ENCODE measurements at places on chromosomes 7 and 10. TPM values are rescaled to one million over a fixed set of nuclear protein-coding genes. Genes with fewer than 3 reads are reported as not detected.

C10orf105 gene
- total RNA-seq: 0.22 TPM

FBXL13 gene
- total RNA-seq: 0.55 TPM

KMT2E gene
- total RNA-seq: 72.4 TPM

SFTPA1 gene
- total RNA-seq: not detected

TSPAN12 gene
- 7.2 TPM for total RNA-seq

CYP26A1 gene
- not detected for total RNA-seq

ATRNL1 gene
- total RNA-seq: 0.74 TPM

BLOC1S2 gene
- 30.4 TPM for total RNA-seq

WEE2 gene
- total RNA-seq: not detected

- peak; percentile 24 for DNase-seq
Measured at GRCh38 chr7:73518470-73518869, 3.6 kb downstream of the BAZ1B start.

GRCh38 chr7:151925446-151926335 is 30.6 kb upstream of the GALNTL5 start:
- peak; percentile 88 for DNase-seq

DNA sequence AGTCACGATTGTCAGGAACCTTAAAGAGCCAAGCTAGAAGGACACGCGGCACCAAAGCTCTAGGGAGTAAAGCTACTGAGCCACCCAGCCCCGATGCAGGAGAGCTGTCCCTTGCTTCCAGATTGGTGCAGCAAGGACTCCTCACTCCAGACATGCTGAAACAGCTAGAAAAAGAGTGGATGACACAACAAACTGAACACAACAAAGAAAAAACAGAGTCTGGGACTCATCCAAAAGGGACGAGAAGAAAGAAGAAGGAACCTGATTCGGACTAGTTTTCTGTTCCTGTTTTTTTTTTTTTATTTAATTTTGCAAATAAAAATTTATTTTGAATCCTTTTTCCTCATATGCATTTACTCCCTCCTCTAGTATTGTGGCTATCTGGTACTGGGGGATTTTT is 11.4 kb upstream of the HKDC1 start:
- DNase-seq: no peak

DNA sequence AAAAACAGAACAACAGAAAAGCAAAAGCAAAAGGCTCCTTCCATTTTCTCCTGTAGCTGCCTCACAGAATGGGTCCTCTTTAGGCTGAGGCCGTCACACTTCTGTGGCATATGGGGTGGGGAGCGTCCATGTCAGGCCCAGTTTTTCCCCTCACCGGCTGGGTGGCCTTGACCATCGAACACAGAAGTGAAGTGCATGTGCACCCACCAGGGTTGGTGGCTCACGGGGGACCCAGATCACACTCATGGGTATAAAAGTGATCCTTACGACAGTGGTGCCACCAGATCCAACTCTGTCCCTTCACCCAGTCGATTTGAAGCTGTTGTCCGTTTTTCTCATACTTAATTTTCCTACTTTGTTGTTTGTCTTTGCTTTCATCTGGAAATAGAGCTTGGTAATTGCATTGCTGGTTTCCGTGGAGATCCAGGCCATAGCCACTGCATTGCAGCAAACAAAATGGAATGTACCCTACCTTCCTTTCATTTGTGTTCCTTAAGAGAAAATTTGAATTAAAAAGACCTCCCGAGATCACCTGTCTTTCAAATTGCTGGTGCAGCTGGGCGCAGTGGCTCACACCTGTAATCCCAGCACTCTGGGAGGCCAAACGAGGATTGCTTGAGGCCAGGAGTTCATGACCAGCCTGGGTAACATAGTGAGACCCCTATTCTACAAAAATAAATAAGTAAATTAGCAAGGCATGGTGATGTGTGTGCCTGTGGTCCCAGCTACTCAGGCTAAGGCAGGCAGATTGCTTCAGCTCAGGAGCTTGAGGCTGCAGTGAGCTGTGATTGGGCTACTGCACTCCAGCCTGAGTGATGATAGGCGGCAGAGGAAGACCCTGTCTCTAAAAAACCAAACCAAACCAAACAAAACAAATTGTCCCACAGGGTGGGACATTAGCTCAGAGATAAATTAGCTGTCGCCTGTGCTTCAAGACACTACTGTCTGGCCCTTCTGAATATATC is 10.7 kb upstream of the GJD4 start:
- DNase-seq: no peak

DNA sequence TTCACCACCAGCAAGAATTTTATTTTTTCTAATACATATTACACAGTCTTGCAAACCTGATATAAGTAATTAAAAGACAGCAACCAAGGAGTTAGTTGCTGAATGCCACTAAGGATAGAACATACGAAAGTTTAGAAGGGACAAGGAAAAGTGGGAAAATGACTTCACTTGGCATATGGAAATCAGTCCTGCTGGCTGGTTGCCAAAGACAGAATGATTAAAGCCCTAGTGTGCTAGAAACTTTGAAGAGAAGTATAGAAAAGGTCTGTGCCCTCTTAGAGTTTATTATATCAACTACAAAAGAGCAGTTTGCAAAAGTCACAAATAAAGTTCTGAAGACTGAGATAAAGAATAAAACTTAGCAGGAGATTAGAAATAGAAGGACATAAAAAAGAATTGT is 5.8 kb upstream of the YAE1 start:
- no peak for DNase-seq

DNA sequence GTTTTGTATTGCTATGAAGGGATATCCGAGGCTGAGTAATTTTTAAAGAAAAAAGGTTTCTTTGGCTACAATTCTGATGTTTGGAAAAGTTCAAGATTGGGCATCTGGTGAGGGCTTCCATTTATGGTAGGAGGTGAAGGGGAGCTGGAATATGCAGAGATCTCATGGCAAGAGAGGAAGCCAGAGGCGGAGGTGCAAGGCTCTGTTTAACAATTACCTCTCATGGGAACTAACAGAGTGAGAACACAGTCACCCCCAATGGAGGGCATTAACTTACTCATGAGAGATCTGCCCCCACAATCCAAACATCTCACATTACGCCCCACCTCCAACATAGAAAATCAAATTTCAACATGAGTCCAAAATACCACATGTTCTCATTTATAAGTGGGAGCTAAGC is 62.0 kb downstream of the AKR1D1 start:
- no peak for DNase-seq

DNA sequence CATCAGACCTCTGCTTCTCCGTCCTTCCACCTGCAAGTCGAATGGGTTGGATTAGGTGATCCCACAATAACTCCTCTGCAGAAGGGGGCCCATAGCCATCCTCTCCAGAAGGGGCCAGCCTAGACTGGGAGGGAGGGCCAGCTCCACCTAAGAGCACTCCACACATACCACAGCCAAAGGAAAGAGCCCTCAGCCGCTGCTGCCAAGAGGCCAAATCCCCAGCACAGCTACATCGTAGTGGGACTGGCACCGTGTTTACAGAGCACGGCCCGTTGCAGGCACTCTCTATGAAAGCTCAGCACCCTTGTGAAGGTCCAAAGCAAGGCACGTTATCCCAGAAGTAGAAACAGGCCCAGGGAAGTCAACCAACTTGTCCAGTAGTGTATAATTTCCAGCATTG is 5.4 kb downstream of the KCNH2 start:
- DNase-seq: no peak

- DNase-seq: no peak
Measured at GRCh38 chr7:37068038-37068437, 343.7 kb upstream of the AOAH start.

DNA sequence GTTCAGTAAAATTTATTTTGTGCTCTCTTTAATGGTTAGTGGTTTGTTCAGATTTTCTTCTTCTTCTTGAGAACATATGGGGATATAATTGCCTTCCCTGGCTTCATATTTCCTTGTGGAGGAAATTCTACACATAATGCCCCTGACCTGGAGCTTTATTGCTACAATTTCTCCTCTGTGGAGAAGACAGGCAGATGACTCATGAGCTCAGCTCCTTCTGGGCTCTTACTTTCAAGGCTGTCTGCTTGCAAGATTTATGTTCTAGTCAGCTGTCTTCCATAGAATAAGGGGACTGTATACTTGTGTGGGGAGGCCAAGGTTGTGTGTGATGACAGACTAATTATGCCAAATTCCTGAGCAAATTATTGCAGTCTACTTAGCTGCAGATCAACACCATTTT is 1.6 kb downstream of the LRRD1 start:
- no peak for DNase-seq

- no peak for DNase-seq
Measured at GRCh38 chr7:111729483-111729882, 167.2 kb upstream of the IMMP2L start.

DNA sequence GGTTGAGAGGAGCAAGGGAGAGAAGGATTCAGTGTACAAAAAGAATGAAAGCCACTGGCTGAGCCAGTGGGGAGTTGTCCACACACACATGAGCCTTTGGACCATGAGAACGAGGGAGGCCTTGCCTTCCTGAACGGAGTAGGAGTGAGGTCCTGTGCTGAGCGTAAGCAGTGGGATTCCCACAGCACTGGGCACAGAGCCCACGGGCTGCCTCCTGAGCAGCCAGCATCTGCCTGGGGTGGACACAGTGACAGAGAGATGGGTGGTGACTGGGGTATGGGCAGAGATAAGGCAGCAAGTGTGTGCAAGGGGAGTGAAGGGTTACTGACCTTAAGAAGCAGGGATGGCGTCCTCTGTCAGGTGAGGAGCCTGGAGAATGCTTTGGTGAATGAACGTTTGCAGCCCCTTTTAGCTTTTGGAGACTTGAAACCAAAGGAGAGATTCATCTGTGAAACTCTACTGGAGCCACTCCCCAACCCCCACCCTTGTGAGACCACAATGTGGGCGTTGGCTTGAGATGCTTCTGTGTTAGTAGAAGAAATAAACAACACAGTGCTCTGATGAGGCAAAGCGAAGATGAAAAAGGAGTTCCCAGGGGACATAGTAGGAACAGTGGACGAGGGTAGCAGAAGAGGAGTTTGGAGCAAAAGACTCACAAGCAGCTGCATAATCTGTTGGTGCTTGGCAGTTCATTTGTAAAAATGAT is 56.5 kb downstream of the FIGNL1 start:
- DNase-seq: no peak

GRCh38 chr10:95431900-95432342 is 129.2 kb downstream of the SORBS1 start:
- no peak for DNase-seq

DNA sequence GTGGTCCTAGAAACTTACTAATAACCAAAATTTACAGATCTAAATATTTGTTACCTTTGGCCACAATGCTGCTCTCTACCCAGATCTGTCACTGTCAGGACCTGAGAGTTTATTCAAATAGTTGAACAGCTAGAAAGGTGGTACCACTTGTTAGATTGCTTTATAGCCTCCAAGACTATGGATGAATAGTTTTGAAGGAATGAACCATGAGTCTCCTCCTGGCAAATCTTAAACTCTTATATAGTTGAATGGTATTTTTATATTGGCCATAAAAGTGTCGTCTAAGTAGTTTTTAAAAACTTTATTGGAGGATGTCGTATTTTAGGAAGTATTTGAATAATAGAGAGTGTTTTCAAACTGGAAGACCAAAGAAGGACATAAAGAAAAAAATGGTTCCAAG is 178.7 kb downstream of the AHR start:
- no peak for DNase-seq

DNA sequence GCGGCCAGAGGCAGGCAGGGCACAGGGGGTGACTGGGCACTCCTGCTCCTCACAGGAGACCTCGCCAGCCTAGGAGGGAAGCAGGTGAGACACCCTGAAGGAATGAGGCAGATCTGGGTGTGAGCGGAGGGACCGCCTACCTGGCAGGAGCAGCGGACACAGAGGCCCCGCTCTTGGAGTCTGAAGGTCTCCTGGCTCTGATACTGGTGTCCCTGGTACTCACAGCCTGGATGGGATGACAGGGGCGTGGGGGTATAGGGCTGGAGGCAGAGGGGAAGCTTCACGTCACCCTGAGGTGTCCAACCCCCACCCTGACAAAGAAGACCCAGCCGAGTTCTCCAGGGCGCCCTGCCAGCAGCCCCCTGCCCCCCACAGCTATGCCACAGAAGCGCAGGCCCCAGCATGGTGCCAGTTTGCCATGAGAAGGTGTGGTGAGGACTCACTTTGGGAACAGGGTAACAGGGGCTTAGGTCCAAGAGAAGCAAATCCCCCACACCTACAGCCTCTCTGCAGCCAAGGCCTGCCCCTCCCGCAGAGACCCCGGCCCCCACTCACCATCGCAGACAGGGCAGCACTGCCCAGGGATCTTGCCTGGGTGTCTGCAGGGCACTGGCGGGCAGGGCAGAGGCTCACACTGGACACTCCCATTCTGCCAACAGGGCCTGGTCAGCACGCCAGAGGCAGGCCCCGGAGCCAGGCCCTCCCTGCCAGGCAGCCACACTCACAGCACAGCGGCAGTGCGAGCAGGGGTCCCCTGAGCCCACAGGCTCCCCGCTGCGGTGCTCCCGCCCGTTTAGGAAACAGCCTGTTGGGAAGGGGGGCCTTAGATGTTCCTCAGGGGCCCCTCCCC is 17.0 kb downstream of the KCP start:
- no peak for DNase-seq

Data from mesenteric fat pad (tissue), 1 donor.